ENCODE measurements at places on chromosomes 2 and 18.

- no peak for DNase-seq
Measured at GRCh38 chr2:20781656-20782265, 41.1 kb downstream of the LDAH start.

- DNase-seq = no peak
Measured at GRCh38 chr2:141869572-141869971, 261.2 kb downstream of the LRP1B start.

DNA sequence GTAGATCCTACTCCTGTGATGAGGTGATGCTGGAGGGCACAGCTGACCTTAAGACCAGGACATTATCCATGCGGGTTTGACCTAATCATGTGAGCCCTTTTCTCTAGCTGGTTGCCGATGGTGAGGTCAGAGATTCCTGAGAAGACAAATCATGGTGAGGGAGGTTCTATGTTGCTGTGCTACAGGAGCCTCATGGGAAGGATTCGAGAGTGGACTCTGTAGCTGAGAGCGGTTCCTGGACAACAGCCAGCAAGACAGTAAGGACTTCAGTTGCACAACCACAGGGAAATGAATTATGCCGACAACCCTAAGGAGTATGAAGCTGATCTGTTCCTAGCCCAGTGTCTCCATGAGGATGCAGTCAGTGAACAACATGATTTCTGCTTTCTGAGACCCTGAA, 80.4 kb downstream of the EPB41L3 start:
- DNase-seq = no peak

DNA sequence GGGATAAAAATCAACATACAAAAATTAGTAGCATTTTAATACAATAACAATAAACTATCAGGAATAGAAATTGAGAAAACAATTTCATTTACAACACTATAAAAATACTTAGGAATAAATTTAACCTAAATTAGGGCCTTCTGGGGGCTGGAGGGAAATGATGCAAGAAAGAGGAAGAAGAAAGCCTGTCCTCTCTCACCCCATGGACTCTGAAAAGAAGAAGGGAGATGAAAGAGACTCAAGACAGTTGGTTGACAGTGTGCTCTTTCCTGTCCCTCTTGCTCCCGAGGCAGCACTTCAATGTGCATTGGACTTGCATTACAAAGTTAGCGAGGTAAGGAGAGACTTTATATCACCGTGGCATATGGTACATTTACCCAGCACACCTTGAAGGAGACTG, 88.5 kb downstream of the VAPA start:
- no peak for DNase-seq

GRCh38 chr2:232038881-232039485, 77.5 kb downstream of the DIS3L2 start:
- DNase-seq = no peak

- DNase-seq = no peak
Measured at GRCh38 chr2:175399326-175399725, 217.8 kb upstream of the ATP5MC3 start.

- no peak for DNase-seq
Measured at GRCh38 chr2:185291035-185291647, 447.5 kb upstream of the FSIP2 start.

- no peak for DNase-seq
Measured at GRCh38 chr2:11373096-11373495, 28.7 kb upstream of the ROCK2 start.

- DNase-seq = no peak
Measured at GRCh38 chr18:3693410-3693809, 243.4 kb downstream of the TGIF1 start.

DNA sequence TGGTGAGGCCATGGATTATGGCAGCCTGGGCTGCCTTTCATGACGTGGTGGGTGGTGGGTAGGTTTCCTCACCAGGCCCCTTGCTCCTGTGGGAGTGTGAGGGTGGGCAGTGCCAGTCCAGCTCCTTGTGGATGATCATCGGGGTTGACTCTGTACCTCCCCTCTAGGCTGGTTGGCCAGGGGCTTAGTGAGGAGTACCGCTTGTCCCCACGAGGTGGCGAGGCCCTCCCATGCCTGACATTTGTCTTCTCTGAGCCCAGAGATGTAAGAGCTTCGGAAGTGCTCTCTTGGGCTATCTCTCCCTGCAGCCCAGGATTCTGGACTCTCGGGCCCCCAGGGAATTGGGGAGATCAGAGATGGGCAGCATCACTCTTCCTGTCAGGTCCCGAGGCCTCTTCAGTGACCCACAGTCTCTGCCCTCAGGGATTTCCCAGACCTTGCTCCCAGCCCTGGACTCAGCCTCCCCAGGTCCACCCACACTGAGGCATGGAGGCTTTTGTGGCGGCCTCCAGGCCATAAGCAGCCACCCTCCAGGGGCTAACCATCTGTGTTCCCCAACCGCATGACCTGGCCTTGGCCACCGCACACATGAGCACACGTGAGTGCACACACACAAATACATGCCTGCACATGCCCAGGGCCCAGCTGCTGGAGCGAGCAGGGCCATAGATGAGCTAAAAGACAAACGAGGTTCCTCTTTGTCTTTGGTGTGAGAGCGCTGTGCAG, 6.5 kb downstream of the SPR start:
- no peak for DNase-seq

DNA sequence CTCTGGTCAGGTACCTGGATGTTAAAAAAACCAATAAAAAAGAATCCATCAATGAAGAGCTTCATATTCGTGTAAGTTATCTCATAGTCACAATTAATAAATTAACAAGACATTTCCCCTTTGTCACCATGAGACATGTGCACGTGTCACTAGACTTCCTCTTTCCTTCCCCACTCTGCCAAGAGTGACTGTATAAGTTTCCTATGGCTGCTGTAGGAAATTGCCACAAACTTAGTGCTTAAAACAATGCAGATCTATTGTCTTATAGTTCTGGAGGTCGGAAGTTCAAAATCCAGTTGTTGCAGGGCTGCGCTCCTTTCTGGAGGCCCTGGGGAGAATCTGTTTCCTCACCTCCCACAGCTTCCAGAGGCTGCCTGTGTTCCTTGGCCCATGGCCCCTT, 35.8 kb downstream of the SLC9A4 start:
- no peak for DNase-seq

GRCh38 chr2:217166241-217166850, 306.5 kb upstream of the TNP1 start:
- no peak for DNase-seq

DNA sequence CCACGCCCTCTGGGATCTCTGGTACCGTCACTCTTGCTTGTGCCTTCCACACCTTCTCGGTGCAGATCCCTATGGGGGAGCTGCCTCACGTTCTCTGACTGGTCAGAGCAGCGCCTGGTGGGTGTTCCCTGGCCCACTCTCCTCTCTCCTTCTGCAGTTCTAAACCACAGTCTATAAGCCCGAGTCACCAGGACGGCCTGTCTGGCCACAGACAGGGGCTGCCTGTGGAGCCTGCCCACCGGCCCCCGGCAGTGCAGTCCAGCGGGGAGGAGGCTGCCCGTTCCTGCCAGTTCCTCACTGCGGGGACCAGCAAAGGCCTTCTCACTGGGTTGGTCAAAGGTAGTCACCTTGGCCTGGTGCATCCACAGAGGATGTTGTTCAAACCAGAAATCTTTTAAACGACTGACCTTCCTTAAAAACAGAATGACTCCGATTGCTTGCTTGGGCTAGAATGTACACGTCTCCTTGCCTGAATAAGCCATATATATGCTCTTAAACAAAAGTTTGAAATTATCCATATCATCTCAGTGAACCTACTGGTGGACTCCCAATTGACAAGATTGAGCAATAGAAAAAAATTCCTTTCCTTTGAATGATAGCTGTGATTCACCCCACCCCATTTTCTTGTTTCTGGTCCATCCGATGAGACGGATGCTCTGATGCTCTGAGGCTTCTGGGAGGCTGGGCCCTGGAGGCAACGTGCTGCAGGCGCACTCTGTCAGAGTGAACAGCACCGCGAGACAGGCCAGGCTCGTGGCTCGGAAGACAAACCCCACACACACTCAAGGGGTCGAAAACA, 61.2 kb downstream of the RALBP1 start:
- no peak for DNase-seq

DNA sequence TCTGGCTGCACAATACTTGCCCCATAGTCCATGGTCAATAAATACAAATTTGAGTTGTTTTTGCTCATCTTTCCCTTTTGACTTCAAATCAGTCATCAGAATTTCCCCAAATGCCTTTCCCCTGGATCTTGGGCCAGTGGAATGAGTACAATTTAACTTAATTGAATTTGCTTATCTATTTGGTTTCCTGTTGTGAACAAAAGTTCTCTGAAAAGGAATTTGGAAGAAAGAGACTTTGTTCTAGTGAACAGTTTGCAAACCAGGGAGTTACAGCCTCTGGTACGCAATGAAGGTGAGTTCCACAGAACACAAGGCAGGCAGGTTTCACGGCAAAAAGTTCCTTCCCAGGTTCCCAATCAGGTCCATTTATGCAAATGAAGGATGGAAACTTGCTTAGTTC, 1.2 kb upstream of the UGT1A1 start:
- no peak for DNase-seq

GRCh38 chr2:10790228-10790973, 22.2 kb downstream of the PDIA6 start:
- no peak for DNase-seq

- DNase-seq = no peak
Measured at GRCh38 chr18:13376841-13377351, 158.3 kb downstream of the LDLRAD4 start.

GRCh38 chr18:48904091-48904490, 46.7 kb downstream of the SMAD7 start:
- no peak for DNase-seq

- no peak for DNase-seq
Measured at GRCh38 chr2:229445501-229446211, 174.6 kb upstream of the PID1 start.

DNA sequence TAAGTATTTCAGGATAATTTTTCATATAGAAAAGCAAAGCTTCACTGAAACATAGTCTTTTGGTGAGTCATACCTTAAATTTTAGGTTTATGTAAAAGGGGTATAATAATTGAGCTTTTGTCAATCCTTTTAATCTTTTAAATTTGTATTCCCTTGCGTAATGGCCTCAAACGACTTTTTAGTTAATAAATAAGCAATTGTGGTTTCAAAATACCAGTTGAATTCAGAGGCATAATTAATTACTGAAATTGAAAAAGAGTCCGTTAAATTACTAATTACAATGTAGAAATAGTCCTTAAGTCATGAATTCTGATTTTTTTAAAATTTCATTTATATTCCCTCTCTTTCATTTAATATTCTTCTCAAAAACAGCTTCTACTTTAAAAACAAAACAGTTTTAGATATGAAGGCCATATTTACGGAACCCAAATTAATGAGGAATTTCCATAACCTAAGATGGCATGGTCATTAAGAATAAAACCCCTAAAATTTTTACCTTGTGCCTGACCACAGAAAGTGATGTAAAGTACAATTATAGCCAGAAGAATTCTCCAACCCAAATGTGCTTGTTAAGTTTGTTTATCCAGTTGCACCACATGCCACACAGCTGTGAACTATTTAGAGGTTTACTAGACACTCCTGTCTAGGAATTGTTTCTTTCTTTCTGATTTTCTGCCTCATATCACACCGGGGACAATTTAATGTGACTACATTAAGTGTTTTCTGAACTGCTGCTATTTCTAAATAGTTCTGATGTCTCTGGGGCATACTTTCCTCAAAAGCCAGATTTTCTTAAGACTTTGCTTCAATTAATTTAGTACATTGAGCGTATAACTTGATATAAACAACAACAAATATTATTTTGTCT, 60.7 kb upstream of the ITGA4 start:
- DNase-seq = no peak

- DNase-seq = no peak
Measured at GRCh38 chr2:232541195-232541960, 1.9 kb downstream of the CHRNG start.

DNA sequence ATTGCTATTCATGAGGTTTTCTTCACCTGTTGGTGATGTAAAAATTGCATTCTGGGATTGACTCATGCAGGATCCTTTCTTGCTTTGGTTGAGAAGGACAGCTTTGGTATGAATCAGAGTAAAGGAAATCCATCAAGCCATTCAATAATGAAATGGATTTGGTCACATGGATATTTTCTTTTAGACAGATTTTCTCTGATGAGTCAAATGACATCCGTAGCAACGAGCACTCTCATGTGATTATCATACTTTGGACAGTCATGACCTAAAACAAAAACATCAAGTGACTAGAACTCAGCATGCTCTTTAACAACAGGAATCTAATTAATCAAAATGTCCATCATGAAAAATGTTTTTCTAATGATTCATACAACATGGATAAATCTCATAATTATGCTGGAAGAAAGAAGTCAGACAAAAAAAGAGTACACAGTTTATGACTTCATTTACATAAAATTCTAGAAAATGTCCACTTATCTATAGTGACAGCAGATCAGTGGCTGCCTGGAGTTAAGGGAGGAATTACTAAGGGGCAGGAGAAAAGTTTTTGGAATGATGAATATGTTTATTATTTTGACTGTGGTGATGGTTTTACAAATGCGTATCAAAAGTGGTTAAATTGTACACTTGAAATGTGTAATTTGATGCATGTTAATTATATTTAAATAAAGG, 30.7 kb downstream of the TRAK2 start:
- DNase-seq = no peak

GRCh38 chr2:222595581-222595980, 60.3 kb downstream of the FARSB start:
- DNase-seq = no peak

- peak; percentile 78 for DNase-seq
Measured at GRCh38 chr2:134258684-134259388, 5.0 kb downstream of the MGAT5 start.

GRCh38 chr2:215811003-215811402, 202.3 kb downstream of the MREG start:
- DNase-seq = no peak

DNA sequence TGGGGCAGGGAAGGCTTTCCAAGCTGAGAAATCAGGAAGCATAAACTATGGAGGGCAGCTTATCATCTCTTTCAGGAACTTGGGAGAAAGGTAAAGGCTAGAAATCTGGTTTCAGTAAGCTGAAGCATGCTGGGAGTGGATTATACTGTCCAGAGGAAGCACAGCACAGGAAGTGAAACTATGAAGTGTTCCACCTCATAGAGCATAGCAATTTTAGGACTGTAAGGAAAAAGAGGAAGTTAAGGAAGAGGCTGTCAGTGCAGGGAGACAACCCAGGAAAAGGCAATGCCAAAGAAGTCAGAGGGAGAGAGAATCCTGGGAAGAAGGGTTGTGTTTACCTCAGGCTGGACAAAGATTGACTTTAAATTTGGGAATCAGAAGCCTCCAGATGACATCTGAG, 51.9 kb downstream of the EFEMP1 start:
- no peak for DNase-seq

DNA sequence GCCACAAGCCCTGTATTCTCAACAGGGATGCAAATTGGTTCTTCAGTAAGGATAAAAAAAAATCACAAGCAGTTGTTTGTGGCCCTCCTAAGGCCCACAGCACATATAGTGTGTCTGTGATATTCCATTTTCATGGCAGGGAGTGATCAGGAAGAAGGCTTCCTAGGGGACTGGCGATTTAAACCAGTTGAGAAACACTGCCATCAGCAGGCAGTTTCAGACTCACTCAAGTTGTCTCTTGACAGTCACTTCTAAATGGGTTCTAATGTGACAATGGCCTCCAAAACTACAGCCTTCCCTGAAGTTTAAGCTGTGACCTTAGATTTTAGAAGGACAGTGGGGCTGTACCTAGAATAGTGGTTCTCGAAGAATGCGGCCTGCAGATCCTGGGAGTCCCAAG, 6.0 kb downstream of the CIAO1 start:
- no peak for DNase-seq

All from nucleus accumbens (tissue), 56 donors.